ENCODE measurements at places on chromosomes 1 and 21.

DNA sequence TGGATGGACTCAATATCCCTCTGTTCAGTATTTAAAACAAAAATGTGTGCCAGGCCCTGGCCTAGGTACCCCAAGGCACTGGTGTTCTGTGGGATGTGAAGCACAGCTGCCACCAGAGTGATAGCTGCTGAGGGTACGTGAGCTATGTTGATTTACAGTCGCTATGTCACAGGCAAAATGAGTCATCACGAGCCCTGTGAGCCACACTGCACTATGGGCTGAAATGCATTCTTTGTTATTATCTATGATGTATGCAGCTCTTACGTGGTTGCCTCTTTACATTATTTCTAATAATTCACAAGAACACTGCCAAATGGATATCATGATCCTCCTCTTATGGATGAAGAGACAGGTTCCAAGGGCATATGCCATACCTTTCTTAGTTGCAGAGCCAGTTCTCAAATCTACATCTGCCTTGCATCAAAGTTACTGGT, 2.1 kb downstream of the TEX38 start:
- no peak for DNase-seq

- DNase-seq, result no peak
Measured at GRCh38 chr21:45075596-45076244, 1.3 kb downstream of the ADARB1 start.

- no peak for DNase-seq
Measured at GRCh38 chr21:33976082-33977016, 60.7 kb upstream of the ATP5PO start.

- DNase-seq, result peak; percentile 46
Measured at GRCh38 chr1:92484472-92485380, 2.0 kb downstream of the GFI1 start.

DNA sequence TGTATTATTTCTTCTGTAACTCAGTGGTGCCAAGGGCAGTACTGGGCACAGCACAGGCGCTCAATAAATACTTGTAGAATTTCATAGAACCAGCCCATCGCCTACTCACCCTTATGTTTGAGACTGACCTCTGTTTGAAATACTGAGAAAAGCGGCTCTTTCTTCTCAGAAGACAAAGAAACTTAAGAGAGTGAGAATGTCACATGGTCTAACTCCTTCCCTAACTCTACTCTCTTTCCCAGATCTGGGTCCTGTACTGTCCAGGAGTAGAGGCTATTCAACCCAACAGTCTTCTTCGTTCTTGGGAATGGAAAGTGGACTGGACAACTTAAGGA, 4.2 kb downstream of the IGSF8 start:
- DNase-seq, result no peak

DNA sequence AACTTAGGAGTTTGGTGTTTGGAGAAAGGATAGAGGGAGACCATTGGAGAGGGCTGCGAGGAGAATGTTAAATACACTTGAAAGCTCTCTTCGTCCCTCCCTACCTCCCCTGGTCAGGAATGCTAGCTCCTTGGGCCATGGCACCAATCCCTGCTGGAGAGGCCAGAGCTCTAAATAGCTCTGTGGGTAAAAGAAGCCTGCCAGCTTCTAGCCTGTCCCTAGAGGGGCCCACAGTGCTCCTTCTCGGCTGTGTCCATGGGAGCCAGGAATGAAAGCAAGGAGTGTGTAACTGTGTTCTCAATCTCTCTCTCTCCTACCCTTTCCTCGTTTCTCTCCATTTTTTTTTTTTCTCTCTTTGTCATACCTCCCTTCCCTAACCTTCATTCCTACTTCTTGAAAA, at the start of gene CCDC190:
CCDC190 (minus strand) TSS at position 75 of the 400 bp plus-strand sequence. CDS start 1,529 bp downstream, outside the sequence.
- DNase-seq, result no peak

GRCh38 chr1:65773391-65774123, 19.1 kb upstream of the PDE4B start:
- no peak for DNase-seq
